ENCODE measurements at places on chromosomes 11 and 22.

GRCh38 chr11:35619855-35620640 is 1.8 kb downstream of the FJX1 start:
- DNase-seq, result no peak

DNA sequence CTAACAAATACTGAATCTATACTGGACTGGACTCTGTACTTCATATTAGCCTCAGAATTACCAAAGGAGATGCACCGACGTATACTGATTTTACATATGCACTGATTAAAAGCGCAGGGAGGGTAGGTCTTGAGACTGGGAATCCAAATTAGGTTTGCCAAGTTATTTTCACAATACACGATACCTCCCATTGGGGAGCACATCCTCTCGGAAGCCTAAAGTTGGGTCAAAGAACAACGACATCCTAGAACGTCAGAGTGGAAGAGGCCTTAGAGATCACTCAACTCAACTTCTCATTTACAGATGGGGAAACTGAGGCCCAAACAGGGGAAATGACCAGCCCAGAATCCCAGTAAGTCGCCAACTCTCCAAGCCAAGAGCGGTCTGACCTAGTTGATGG is 626 bp downstream of the DNAL4 start:
- DNase-seq, result no peak

- DNase-seq, result no peak
These were observed 29.9 kb downstream of the TPST2 start for GRCh38 chr22:26559961-26560575.

DNA sequence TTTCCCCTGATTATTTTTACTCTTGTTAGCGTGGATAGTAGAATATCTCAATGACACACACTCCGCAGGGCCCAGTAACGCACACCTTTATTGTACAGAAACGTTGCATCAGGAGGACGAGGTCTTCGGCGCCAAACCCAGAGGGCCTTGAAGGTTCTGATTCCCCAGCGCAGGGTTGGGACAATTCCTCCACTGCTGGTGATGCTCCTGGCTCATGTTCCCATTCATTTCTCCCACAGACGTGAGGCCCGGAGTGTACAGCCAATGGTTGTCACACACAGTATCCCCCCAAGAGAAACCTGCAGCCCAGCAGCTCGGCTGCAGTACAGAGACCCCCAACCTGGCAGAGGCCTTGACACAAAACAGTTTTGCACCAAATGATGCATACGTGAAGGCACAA is 6.1 kb upstream of the ANO1 start:
- no peak for DNase-seq

- DNase-seq, result no peak
These were observed 786 bp upstream of the ANKRD42 start for GRCh38 chr11:83192606-83193245.

DNA sequence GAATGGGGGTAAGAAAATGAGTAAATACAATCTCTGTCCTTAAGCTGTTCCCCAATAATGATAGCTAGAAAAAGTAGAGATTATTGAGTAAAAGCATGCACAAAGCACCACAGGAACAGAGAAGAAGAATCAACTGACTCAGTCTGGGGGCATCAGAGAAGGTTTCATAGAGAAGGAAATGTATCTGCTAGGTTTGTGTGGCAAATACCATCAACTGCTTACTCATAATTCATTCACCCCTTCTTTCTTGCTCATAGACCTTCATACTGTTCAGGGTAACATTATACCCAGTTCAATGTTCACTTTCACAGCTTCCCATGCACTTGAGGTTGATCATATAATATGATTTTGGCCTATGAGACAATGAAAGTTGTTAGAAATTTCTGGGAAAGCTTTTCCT is 85.2 kb upstream of the SCUBE2 start:
- DNase-seq, result no peak

GRCh38 chr11:77409046-77409445 is 64.8 kb downstream of the PAK1 start:
- no peak for DNase-seq

- peak; percentile 0 for DNase-seq
These were observed 13.6 kb upstream of the MUC2 start for GRCh38 chr11:1060852-1061616.

GRCh38 chr22:49753961-49754695 is 73.5 kb downstream of the BRD1 start:
- DNase-seq, result no peak

DNA sequence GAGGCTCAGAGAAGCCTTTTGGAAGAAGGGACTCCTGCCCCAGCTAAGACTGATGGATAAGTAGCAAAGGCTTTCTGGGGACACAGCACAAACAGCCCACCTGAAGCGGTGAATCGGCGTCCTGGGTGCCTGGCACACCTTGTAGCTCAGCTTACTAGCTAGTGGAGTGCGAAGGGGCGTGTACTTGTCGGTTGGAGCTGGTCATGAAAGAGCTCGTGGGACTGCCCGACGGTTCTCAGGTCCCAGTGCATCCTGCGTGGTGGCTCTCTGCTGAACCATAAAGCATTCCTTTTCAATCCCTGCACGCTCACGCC is 690 bp upstream of the UVRAG start:
- no peak for DNase-seq

- no peak for DNase-seq
These were observed 284.5 kb downstream of the LARGE1 start for GRCh38 chr22:33635766-33636165.

DNA sequence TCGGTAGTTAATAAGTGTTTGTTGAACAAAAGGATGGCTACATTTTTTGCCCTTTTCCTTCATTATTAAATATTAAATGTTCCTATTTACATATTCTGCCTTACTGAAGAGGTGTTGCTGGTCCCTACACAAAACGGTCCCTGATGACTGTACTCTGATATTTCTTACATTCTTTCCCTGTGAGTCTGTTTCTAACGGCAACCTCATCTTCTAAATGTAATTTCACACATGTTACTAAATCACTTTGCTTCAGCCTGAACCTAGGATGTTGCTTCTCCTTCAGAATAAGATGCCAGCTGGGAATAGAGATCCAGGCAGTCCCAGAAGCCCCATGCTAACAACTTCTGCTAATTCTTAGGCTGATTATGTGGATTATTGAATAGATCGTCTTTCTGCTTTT is 50.3 kb downstream of the SPON1 start:
- DNase-seq, result no peak

- no peak for DNase-seq
These were observed 51.7 kb downstream of the MACROD1 start for GRCh38 chr11:64114231-64114630.

DNA sequence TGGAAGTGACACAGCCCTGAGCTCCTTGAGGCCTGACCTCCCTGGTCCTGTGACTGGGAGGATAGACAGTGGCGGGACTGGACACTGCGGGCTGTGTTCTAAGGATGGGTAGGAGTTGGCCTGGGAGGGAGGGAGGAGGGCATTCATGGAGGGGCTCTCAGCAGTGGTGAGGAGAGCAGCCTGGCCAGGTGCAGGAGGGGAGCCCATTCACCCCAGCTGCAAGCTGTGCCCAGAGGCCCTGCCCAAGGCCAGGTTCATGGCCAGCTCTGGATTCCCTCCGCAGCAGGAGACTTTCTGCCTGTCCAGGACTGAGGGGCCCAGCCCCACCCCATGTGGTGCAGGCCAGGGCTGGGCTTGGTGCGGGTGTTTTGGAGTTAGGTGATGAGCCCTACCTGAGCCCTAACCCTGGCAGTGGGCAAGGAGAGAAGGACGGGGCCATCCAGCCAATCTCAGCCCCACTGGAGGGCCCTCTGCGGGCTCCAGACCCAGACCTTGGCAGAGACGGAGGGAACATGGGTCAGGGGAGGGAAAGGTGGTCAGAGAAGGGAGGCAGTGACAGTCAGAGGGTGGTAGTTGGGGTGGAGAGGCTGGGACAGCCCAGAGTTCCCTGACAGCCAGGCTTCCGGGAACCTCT is 26.8 kb downstream of the CACNA1I start:
- DNase-seq, result no peak

DNA sequence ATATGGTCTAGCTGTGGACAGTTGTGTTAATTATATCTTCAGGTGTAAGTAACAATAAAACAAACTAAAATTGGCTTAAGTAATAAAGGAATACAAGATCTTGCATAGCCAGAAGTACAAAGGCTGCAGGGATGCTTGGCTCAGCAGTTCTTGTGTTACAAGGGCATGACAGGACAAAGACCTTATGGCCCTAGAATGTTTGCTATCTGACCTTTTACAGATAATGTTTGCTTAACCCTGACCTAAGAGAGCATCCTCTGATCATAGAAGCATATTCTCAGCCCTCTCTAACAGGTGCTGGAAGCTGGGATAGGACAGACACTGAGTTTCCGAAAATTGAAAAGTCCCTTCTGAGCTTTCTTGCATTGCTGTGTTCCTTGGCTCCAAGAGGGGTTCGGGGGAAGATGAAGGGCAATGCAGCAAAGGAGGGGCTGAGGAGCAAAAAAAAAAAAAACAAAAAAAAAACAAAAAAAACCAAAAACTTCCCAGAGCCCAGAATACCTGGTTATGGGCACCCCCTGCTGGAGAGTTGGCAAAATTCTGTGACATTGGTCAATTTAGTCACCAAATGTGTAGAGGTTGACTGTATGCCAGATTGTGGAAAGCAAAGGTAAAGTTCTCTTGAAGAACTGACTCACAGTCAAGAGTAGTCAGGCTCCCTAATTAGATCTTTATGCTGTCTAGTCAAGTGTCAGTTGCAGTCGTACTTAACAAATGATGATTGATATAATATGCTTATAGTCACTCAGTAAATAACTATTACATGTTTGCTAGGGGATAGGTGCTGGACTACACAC is 10.4 kb upstream of the HIKESHI start:
- peak; percentile 76 for DNase-seq

GRCh38 chr22:23692598-23693291 is 1.9 kb downstream of the RGL4 start:
- no peak for DNase-seq

DNA sequence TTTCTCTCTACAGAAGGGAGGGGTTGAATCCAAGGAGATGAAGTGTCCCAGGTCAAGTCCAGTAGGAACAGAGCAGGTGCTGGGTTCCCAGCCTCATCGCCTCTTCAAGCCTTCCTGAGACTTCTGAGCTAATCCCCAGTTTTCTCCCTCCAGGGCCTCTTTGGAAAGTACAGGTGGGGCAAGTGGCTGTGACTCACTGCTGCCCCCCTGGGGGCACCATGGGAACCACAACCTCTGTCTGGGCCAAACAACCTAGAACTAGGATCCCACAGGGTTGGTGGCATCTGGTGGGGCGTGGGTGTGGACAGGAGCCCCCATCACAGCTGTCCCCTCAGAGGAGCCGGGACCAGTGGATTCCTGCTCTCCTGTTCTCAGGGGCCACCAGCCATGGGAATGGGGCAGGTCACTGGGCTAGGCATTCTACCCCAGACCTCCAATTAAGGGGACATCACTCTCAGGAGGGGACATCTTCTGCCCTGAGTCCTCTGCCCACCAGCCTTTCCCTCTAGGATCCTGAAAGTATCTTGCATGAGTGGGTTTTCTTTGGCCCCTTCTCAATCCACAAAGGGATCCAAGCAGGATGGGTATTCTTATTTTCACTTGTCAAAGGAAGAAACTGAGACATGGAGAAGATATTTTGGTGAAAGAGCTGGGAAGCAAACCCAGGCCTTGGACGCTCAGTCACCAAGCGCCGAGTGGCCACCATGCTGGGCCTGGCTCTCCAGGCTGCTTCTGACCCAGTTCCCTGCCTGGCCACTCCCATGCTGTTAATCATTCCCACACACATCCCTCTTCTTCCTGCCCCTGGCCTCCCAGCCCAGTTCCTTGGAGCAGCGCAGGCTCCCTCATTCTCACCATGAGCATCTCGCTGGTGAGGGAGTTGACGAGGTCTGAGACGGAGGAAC is 23.8 kb downstream of the LRRC10B start:
- DNase-seq, result peak; percentile 47

GRCh38 chr22:24444729-24445466 is 17.5 kb downstream of the ADORA2A start:
- DNase-seq, result no peak

DNA sequence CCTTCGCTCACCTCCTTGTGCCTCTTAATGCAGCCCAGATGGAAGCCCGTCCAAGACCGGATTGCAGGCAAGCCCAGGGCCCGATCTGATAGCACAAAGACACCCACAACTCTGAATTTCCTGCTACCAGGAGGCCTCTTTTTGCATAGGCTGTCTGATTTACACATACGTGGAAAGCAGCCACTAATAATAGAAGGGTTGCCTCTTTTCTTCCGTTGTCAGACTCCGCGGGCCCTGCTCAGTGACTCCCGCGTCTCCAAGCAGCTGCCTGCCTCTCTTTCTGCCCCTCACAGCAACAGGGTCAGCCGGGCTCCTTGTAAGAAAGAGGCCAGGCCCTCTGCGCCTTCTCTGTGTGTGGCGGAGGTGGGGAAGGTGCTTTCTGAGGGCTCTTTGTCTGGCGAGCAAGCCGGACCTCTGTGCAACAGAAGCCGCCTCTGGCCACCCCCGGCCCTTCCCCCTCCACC is 26.7 kb downstream of the FLI1 start:
- DNase-seq, result peak; percentile 36

DNA sequence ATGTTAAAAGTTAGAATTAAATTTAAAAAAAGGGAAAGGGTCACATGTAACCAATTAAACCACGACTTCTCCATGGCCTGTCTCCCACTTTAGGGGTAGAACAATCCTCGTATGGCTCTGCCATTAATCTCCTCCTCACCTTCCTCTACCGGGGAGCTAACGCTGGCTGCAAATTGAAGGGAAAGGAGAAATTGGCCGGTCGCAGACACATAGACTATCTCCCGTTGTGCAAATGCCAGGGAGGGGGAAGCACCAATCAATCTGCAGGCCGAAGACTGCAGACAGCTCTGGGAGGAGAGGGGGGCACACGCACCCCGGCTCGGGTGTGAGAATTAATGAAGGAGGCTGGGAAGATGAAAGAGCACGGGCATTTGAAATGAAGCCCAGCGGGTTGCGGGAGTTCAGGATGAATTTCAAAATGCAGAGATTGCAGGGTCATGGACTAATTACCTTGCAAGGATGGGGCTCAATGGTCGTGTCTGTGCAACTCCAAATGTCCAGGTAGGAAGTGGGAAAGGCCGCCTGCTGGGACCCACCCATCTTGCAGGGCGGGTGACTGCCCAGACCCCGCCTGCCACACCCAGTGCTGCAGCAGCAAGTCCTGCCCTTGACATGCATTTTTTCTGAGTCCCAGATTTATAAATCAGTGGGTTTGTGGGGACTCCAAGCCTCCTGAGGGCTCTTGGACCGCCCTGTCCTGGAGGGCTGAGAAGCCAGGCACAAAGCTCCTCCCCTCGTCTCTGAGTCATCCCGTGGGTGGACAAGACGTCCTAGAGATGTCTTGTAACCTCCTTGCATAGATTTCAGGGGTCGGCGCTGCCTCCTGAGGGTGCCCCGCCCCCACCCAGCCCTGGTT is 534.2 kb downstream of the TBC1D22A start:
- DNase-seq, result no peak

- DNase-seq, result no peak
These were observed 1.5 kb downstream of the BEST1 start for GRCh38 chr11:61951484-61952135.

Data from activated CD4-positive, alpha-beta T cell treated with anti-CD3 and anti-CD28 coated beads for 4 hours (primary cell).